ENCODE measurements at places on chromosomes 2 and 18.
A peak's percentile ranks its signal among the peaks of the same experiment; 100 is the strongest.

DNA sequence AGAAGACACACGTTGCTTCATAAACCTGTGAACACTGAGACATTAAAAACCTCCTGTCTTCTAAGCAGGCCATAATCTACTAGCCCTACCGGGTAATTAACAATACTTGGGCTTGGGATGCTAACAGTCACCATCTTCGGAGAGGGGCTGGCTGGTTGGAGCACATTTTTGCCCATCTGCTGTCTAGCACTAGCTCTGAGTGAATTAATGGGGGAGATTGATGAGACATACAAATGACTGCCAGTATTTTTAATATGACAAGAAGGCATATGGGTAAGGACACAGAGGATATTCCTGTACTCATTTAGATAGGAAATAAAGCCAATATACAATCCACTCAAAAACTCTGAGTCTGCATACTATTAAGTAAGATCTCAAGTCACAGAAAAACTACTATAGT lies 651.6 kb upstream of the SOX11 start:
- DNase-seq: no peak

GRCh38 chr2:96531872-96532505 lies 4.6 kb upstream of the ARID5A start:
- peak; percentile 99 for DNase-seq

GRCh38 chr2:233775414-233775813 lies 2.7 kb upstream of the MROH2A start:
- no peak for DNase-seq

GRCh38 chr18:9526458-9526857 lies 51.1 kb downstream of the RALBP1 start:
- no peak for DNase-seq

- no peak for DNase-seq
These were observed 4.0 kb upstream of the SLC66A2 start for GRCh38 chr18:79955302-79956075.

DNA sequence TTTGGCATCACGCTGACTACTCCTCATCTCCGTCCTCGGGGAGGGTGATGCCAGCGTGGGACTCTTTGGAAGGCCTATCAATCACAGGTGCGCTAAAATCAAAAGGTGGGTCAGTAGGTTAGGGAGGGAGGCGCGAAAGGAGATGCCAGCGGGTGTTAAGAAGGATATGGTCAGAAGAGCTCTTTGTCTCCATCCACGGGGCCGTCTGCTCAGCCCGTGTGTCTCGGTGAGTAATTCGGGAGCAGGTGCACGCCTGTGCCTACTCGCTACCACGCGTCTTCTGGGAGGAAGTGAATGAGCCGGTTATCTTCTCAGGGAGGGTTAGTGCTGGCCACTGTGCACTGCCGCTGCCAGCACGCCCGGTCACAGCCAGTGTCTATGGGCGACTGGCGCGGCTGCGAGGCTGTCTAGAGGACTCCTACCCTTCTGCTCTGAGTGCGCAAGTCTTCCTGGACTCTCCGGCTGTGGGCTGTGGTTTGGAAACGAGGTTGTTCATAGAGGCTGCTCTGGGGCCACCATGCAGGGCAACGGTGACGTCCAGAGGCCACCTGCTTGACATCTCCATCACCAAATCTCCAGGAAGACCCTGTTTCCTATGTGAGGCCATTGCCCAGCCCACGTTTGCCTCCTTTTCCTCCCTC lies 153.4 kb downstream of the MBP start:
- no peak for DNase-seq

DNA sequence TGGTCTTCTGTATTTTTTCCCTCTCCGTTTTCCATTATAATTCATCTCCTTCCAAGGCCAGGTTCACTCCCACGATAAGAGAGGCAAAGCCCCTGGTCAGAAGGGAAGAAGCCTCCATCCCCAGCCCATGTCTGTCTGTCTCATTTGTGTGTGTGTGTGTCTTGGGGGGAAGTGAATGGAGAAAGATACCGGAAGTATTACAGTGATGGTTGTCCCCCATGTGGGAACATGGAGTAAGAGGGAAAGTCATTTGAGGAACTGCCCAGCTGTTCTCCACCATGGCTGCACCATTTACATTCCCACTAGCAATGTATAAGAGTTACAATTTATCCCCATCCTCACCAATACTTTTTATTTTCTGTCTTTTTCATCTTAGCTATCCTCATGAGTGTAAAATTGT lies 113.6 kb upstream of the ATP8B1 start:
- DNase-seq: no peak

DNA sequence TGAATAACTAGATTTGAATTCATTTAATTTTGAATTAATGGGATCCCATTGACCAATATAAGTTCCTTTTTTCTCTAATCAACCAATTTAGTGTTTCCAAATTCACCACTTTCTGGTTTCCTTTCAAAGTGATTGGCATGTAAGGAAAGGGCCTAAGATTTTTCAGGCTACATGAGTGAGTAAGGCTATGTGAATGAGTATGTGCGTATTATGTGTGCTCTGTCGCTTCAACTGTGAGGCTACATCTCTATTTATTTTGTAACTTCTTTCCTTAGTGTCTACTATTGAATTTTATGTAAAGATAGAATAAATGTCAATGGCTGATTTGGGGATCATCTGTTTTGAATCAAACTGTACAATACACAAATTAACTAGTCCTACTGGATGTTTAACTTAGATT lies 110.6 kb downstream of the ABCA12 start:
- DNase-seq: no peak

DNA sequence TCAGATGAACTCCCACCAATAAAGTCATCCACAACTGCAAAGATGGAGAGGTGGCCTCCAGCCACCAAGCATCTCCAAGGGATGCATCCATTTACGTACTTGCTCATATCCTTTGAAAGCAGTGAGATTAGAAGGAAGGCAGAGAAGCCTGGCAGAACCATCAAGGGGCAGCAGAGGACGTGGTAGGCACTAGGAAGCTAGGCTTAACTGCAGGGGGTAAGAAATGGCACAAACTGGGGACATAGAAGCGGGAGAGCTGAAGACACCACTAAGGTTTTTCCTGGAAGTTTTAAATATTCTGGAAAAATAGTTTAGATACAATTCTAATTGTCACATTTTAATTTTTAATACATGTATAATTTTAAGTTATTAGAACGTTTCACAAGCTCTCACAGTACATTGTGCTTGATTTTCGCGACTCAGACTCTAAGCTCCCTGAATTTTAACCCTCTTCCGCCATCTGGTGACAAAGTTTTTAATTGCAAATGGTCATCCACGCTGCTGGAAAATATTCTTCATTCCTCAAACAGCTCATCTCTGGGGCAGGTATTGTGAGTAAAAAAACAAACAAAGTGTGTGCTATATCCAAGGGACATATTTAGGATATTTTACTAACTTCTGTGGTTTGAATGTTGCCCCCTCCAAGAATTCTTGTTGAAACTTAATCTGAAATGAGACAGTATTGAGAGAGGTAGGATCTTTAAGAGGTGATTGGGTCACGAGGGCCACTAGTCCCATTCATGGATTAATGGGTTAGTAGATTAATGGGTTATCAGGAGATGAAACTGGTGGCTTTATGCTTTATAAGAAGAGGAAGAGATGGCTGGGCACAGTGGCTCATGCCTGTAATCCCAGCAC lies 1.6 kb upstream of the PSTPIP2 start:
- DNase-seq: no peak

GRCh38 chr2:38945911-38946310 lies 56.2 kb downstream of the ARHGEF33 start:
- DNase-seq: no peak

Data from AG09309 (cell line).